ENCODE measurements at places on chromosomes 6 and 20.

- DNase-seq = no peak
Observed at GRCh38 chr6:87630746-87631145, 40.8 kb downstream of the ORC3 start.

DNA sequence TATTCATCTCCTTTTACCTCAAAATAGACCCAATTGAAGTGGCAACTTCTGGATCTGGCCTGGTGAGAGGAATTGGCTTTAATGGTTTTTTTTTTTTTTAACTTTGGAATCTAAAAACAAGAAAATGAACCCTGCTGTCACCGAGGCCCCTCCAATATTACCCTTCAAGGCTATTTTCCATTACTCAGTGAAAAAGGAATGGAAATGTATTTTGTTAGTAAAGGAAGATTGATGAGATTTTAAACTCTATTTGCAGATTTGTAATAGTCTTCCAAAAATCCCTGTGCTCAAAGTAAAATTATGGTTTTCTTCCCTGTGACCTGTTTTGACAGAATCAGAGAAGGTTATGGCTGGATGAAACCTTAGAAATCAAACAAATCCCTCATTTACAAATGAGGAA, 102.9 kb downstream of the TMEM170B start:
- no peak for DNase-seq

DNA sequence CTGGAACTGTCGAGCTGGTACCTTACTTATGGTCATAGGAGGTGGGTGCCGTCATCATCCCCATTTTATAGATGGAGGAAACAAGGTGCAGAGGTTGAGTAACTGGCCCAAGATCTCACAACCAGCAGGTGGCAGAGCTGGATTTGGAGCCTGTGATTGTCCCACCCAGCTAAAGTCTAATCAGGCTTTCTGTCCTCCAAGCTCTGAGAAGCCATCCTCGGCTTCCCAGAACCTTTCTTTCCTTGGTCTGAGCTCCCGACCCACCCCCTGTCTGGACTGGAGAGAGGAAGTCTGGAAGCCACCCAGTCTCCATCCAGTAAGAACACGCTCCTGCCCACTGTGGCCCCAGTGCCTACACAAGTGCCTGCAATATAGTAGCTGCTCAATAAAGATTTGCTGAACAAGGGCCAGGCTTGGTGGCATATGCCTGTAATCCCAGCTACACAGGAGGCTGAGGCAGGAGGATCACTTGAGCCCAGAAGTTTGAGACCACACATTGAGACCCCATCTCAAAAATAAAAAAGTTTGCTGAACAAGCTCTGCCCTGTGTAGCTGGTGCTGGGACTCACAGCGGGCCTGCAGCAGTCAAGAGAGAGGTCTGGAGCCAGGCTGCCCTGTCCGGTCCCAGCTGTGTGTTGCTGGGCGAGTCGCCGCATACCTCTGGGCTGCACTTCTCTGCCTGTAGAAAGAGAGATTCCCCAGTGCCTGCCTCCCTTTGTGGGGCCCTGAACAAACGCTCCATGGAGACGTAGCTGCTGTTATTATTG, 32.5 kb upstream of the DLGAP4 start:
- peak; percentile 57 for DNase-seq

GRCh38 chr6:155223646-155224451, 40.0 kb upstream of the CLDN20 start:
- DNase-seq = peak; percentile 96

DNA sequence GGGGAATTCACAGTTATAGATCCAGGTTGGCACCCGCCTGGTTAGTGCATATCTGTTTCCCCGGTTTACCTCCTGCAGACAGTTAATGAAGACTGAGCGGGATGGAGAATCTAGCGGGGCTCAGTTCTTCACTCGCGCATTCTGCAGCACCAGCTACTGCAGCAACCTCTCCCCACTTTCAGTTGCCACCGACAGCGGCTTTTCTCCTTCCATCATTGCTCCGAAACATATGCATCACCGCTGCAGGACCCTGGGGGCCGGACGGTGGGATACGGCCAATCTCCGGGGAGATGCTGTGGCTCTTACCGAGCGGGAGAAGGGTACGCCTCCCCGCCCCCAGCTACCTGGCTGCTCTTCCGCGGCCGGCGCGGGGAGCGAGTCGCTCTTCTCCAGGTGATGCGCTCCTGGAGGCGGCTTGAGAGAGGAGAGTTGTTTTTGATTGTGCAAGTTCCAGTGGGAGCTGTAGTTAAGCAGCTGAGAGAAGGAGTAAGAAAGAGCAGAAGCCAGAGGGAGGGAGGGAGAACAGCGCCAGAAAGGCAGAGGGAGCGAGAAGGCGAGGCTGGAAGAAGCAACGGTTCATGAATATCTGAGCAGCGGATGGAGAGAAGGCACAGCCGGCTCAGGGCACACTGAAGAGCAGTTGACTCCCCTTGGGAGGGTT, at the start of gene SGK1:
Gene SGK1 (minus strand): TSS at position 642 of the 661 bp plus-strand sequence. CDS start 652 bp downstream, outside the sequence.
- peak; percentile 25 for DNase-seq

DNA sequence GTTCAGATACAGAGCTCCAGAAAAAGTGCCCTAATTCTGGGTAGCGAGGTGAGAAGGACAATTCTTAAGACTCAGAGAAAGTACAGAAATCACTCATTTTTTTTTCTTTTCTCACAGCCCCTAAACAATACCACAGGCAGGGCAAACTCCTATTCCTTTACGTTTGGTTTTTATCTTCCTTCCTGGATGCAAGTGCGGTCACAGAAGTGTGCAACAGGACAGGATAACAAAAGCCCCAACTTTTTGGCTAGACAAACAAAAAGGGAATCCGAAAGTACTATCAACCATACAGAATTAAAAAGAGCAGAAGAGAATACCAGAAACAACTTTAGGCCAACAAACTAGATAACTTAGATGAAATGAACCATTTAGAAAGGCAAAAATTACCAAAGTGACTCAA, 18.4 kb upstream of the BEND6 start:
- no peak for DNase-seq

DNA sequence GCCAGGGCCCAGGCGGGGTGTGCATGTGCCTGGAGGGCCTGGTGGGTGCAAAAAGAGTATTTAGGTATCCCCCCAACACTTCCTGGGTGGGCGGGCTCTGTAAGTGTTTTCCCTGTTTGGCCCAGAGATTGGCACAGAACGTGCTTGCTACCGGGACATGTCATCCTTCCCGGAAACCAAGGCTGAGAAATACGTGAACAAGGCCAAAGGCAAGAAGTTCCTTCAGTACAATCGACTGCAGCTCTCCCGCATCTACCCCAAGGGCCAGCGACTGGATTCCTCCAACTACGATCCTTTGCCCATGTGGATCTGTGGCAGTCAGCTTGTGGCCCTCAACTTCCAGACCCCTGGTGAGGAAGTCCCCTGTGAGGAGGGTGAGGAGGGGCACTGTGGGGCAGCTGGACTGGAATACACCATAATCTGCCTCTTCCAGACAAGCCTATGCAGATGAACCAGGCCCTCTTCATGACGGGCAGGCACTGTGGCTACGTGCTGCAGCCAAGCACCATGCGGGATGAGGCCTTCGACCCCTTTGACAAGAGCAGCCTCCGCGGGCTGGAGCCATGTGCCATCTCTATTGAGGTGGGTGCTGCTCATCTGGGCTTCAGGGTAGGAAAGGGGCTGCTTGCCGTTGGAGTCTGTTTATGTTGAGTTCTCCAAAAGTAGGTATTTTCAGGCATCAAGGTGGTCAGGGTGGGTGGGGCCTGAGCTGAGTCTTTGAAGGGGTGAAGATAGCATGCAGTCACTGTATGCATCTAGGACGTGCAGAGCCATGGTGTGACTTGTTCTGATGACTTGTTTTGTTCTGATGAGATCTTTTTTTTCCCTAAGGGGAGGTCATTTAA, 35.2 kb downstream of the PLCG1 start:
- peak; percentile 46 for DNase-seq

DNA sequence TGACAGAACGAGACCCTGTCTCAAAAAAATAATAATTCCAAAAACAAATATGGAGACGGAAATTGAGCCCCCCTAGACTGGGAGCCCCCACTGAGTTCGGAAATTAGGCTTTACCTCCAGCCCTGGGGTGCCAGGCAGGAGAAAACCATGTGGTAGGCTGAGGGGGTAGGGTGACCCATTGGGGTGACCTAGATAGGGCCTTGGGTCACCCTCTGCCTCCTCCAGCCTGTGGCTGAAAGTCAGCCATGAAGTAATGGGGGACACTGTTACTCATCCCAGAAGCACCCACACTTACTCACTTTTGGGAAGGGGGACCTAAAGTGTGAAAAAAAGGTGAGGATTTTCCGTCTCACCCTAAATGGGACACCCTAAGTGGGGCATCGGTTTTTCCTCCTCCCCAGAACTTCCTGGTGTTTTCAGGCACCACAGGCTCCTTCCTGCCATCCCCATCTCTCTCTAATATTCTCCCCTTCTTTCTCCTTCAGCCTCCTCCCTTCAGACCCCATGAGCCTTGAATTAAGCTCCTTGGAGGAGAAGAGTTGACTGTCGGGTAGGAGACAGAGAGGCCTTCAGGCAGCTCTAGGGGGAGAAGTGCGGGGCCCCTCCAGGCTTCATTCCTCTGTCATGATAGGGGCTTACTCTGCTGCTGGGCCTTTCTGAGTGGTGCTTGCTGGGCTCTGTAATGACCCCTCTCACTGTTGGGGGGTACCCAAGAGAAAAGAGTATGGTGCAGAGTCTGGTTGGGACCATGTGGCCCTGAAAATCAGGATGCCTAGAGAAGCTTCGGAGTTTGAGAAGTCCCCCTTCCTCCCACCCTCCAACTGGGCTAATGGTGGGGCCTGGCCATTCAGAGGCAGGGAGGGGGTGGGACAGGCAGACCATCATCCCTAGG, 2.4 kb downstream of the LTB start:
- DNase-seq = no peak

- DNase-seq = no peak
Observed at GRCh38 chr6:11785415-11785773, 6.8 kb upstream of the ADTRP start.

GRCh38 chr6:158283304-158283980, 28.8 kb upstream of the TULP4 start:
- DNase-seq = peak; percentile 22

- DNase-seq = no peak
Observed at GRCh38 chr6:20313051-20313450, 88.6 kb upstream of the E2F3 start.

DNA sequence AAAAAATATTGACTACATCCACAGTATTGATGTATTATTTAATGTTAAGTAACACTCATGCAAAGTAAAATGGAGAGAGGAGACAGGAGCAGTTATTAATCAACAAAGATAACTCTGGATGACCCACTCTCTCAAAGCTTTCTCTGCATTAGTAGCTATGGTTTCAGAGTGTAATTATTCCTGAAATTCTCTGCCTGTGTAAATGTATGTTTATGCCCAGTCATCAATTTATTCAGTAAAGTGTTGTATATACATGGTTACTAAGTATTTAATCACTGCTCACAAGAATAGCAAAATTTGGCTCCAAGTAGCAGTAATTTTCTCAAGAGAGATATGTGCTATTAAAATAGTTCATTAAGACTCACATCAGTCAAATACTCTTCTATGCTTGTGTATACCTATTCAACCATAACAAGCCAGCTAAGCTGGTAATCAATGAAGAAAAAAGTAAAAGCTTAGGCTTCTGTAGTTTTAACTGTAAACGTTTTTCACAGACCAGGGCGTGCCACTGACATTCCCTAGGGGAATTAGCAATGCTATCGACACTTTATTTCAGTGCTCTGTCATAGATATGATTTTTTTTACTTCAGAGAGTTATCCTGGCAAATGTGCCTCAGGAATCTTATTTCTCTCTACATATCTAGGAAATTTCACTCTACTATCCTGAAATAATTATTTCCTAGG, 54.0 kb upstream of the RAB32 start:
- DNase-seq = no peak

- no peak for DNase-seq
Observed at GRCh38 chr6:6366803-6367202, 46.3 kb upstream of the F13A1 start.

GRCh38 chr6:128275030-128275429, 245.4 kb downstream of the PTPRK start:
- peak; percentile 13 for DNase-seq

GRCh38 chr6:132713352-132714134, at the start of gene VNN1:
Gene VNN1, minus strand, starts transcription at chr6:132714055. Its CDS starts 20 bp downstream, at chr6:132714035.
- DNase-seq = no peak

- peak; percentile 36 for DNase-seq
Observed at GRCh38 chr6:41707565-41708200, 27.7 kb downstream of the TFEB start.

GRCh38 chr6:18477301-18477941, 90.3 kb downstream of the RNF144B start:
- peak; percentile 10 for DNase-seq
